Lung (tissue), 17 donors: ENCODE measurements at places on chromosomes 7 and 10. TPM values are rescaled to one million over a fixed set of nuclear protein-coding genes. Genes with fewer than 3 reads are reported as not detected.

DNA sequence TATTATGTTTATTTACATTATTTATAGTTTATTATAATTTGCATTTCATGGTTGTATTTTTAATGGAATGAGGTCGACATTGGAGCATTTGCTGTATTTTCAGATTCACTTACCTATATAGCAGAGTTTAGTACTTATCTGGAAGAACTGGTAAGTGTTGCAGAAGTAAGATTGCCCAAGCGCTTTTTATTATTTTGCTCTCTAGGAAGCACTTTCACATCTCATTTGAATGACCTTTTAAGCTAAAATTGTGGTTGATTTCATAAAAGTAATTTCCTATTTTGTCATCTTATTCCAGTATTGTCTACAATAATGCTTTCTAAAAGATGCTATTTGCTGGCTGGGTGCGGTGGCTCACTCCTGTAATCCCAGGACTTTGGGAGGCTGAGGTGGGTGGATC is 28.6 kb downstream of the SEC61A2 start:
- no peak for DNase-seq
- no peak overlapping the region for H3K27ac ChIP-seq
- H3K27me3 ChIP-seq: no peaks in the 10 kb centered on the region
- no peak overlapping the region for H3K4me3 ChIP-seq
- peaks cover 23% of the 10 kb centered on the region for H3K36me3 ChIP-seq

TFPI2 gene
- total RNA-seq: 4.9 TPM

DNA sequence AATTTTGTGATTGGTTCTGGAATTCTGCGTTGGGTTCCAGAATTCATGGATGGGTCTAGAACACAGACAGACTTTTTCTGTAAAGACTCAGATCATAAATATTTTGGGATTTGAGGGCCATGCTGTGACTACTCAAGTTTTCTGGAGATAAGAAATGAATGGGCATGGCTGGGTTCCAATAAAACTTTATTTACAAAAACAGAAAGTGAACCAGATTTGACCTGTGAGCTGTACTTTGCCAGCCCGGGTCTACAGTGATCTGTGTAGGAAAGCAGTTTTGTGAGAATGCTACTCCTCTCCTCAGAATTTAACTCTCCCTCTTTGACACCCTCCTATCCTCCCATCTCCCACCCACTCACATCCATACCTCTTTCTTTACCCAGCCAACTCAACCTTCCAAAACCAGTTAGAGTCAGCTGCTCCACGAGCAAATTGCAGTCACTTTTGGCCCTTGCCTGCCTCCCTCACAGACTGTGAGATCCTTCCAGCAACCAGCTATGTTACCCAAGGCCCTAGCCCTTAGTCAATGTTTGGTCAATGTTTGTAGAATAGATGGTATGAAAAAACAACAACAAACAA is 312.8 kb upstream of the ZMIZ1 start:
- H3K36me3 ChIP-seq: no peaks in the 10 kb centered on the region
- H3K27ac ChIP-seq: no peak overlapping the region
- H3K27me3 ChIP-seq: no peaks in the 10 kb centered on the region

GRCh38 chr7:120021085-120021484 is 251.9 kb upstream of the KCND2 start:
- no peaks in the 10 kb centered on the region for H3K4me1 ChIP-seq
